Stimulated activated naive CD4-positive, alpha-beta T cell treated with Interleukin-2 at 50 U/mL for 16 hours (primary cell): ENCODE measurements at places on chromosomes 7 and 10.

DNA sequence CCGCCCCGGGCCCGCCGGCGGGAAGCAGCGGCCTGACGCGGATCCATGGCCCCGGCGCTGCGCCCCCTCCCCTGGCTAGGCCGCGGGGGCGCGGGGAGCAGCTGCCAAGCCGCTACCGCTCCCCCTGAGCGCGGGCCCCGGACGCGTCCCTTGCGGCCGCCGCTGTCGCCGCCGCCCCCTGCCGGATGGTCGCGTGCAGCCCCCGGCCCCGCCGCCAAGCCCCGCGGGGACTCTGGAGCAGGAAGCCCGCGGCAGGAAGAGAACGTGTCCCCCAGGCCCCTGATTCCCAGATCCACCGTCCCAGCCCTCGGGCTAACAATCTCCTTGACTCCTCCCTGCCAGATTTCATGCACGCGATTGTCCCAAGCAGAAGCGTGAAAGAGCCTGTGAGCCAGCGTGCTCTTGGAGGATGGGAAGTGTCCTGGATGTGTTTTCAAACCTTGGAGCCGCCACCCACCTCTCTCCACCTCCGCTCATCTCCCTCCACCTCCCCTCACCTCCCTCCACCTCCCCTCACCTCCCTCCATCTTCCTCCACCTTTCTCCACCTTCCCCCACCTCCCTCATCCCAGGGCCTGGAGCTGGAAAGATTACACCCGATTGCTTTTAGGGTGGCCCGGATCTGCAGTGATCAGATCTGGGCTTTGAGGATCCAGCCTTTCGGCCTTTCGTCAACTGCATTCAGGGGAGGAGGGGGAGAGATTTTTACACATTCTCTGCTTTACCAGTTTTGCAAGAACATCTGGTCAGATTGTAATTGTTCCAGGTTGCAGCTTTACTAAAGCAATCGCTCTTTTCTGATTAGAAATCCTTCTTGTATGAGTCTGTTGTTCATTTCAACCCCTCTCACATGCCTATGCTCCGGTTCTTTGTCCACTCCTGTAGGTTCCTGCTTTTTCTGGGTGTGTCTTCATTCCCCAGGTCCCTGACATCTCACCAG lies 570 bp upstream of the PRTFDC1 start:
- DNase-seq = peak; percentile 30

DNA sequence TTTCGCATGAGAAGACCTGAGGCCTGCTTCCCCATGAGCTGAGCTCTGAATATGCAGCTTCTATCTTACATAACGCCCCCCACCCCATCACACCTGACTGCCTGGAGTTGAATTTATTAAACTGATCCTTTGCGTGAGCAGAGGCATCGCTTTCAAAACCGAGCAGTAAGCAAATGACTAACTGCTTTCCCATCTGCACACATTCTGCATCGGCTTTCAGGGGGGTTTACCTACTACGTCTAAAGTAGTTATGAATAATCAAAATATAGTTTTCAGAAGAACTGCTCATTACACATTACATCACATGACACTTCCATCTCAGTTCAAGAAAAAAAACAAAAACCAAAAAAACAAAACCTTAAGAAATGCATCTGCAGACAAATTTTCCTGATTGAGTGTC lies 54.7 kb upstream of the EGR2 start:
- DNase-seq = peak; percentile 50

- DNase-seq = no peak
These were observed 602.5 kb downstream of the TNS3 start for GRCh38 chr7:46979439-46979838.

DNA sequence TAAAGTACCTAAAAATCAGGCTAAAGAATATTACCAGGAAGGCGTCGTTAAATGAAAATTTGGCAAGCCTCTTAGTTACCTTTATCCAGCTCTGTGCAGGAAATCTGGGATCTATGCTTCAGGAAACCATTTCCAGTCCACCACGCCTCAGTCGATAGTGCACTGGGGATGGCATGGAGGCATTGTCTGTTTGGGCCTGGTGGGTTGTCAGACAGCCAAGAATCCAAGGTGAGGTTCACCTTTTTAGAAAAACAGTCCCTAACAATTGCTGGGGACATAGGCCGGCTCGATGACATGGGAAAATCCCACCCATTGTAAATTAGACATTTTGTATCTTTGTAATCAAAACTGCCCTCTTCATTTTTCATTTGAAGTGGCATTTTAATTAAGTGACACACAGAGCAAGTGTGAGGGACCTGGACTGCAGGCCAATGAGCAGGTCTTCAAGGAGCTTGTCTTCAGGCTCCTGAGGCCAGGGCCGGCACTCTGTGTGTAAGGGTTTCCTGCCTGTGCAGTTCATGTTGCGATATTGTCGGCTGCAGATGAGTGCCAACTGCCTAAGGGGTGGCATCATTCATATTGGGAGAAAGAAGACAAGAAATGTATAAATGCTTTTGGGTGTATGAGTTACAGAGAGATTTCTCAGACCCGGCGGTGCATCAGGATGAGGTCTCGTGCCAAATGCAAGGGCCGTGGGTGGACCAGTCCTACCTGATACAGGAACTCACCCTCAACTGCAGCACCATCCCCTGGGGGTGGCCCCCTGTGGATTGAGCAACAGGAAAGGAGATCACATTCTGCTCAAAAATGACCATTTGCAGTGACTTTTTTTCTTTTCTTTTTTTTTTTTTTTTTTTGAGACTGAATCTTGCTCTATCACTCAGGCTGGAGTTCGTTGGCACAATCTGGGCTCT lies 80.8 kb downstream of the PTPRE start:
- DNase-seq = no peak

- no peak for DNase-seq
These were observed 69.3 kb downstream of the HIPK2 start for GRCh38 chr7:139708541-139708940.

- no peak for DNase-seq
These were observed 48.0 kb downstream of the ZNF365 start for GRCh38 chr10:62422068-62422590.

DNA sequence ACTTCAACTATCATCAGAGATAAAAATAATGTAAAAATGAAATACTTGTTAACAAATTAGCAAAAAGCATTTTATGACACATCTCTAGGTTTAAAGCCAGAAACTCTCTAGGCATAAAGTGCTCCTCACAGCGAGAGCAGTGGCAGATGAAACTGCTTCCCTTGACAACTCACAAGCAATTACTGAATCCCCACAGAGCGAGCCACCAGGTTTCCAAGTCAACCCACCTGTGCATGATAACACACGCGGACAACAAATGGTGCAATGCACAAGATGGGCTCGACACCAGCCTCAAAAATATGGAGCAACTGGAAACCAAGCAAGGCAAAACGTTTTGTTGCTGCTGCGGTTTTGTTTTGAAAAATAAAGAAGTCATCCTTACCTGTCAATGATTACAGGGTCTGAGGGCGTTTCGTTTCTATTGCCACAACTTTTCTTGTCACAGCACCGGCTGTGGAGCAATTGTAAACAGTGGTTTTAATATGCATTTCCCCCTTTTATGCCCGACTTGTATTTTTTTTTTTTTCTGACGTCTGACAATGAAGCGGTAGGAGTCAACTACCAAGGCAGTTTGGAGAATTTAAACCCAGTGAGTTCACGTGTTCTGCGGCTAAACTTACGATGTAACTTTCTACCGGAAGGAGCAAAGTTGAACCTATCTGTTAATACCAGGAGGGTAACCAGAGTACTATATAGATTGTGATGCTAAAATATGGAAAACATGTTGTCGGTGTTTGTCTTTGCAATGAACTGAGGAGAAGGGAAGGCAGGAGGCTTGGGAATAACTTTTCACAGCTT lies 7.0 kb downstream of the EBF3 start:
- DNase-seq = no peak
